C1 segment of cervical spinal cord (tissue), 14 donors: ENCODE measurements at places on chromosomes 3 and 15.
A peak's percentile ranks its signal among the peaks of the same experiment; 100 is the strongest.

DNA sequence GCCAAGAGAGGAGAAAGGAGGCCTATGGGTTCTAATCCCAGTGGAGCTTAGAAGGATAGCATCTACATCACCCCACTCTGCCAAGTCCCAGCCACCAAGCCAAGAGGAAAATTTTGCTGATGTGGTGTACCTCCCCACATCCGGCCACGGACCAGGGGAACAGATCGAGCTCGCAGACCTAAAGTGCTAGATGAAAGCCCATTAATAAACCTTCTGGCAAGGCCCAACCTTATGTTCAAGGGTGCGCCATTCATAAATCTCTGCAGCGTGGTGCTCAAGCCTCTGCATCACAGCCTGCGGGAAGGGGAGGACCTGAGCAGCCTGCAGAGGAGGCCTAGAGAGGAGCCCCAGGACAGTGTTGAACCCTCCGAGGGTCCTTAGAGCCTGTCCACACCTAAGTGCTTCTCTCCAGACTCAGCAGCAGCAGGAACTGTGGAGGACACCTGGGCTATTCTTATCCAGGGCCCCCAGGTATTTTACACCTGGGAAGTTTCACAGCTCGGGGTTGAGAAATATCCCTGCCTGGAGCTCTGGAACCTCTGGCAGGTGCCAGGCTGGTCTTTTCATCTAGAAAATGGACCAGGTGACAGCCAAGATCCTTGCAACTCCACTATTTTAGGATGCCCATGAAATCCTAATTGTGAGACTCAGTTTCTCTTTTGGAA lies 68.0 kb downstream of the MRPL46 start:
- DNase-seq, result no peak

DNA sequence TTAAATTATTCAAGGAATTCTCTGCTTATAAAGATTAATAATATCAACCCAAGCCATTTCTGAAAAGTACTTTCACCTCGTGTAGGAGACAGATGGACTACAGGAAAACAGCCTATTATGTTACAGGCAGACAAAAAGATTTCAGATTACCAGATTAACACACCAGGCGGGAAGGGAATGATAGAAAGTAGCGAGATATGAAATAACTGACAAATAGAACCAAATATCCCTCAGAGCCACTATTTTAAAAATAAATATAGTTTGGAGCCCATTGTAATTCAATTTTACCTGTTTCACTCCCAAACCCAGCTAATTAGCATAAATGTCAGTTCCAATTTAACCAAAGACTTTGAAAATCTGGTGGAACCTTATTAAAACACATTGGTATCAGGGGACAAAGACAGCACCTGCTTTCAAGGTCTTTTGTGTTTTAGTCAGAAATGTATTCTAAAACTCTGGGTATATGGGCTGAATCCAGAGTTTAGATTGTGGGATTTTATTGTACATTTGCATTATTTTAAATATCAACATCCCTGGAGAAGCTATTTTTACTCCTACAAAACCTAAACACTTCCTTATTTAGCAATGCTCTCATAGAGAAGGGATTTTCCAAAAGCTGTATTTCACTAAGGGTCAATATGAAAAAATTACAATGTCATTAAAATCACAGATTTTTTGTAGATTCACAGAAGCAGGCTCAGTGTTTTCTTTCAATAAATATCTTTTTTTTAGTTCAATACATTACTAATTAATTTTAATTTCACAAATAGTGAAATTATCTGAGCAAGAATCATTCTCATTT lies 138.4 kb downstream of the TNIK start:
- no peak for DNase-seq

GRCh38 chr15:98799461-98800390 lies 151.4 kb downstream of the IGF1R start:
- no peak for DNase-seq

GRCh38 chr15:70439304-70439877 lies 324.0 kb downstream of the UACA start:
- no peak for DNase-seq

DNA sequence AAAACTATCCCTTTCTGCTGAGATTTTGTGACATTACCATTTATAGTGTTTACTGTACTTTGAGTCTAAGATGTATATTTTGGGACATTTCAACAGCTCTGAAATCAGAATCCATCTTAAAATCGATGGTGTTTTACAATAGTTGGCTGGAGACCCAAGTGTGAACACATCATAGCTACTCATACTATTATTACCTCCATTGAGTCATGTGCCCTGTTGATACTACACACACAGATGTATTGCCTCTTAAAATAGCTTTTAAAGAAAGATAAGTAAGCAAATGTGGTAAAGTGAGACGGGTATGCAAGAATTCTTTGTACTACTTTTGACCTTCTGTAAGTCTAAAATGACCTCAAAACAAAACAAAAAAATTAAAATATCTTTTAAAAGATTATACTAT lies 6.7 kb downstream of the LMOD3 start:
- no peak for DNase-seq

DNA sequence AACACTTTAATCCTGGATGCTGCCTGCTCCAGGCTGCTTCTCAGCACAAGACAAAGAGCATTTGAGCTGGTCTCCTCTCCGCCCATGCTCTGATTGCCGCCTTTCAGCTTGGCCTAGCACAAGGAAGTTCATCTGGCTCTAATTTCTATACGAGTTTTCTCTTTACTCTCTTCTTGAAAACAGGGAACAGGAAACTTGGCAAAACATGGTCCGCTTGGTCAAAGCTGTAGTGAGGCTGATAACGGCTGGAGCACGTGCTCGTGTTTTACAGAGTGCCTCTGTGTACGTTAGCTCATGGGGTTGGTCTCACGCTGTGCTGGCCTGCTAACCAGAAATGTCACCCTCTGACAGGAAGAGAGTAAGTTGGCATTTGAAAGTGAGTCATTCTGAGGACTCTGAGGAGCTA lies 19.2 kb downstream of the RARRES1 start:
- DNase-seq, result peak; percentile 27

- no peak for DNase-seq
These were observed 24.6 kb downstream of the MAPKBP1 start for GRCh38 chr15:41798607-41799487.

DNA sequence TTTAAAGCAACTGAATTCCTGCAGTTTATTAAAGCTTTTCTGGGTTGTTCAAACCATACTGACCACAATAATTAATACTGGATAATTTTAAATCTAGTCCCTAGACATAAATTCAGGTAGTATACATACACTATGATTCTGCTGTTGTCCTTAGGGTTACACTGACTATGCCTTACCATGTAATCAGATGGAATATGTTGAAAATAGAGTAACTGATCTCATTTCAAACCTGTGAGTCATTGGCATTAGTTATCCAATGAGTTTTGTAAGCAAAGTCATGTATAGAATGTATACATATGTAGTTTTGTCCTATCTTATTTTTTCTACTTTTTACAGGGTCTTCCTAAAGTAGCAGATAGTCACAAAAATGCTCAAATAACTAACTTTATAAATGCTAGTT lies 517.1 kb upstream of the CCDC54 start:
- DNase-seq, result no peak

- no peak for DNase-seq
These were observed 75.4 kb upstream of the LARS2 start for GRCh38 chr3:45312836-45313493.

- no peak for DNase-seq
These were observed 224.8 kb upstream of the DCBLD2 start for GRCh38 chr3:99126316-99126715.

- no peak for DNase-seq
These were observed 108.3 kb downstream of the TFDP2 start for GRCh38 chr3:142040941-142041491.

DNA sequence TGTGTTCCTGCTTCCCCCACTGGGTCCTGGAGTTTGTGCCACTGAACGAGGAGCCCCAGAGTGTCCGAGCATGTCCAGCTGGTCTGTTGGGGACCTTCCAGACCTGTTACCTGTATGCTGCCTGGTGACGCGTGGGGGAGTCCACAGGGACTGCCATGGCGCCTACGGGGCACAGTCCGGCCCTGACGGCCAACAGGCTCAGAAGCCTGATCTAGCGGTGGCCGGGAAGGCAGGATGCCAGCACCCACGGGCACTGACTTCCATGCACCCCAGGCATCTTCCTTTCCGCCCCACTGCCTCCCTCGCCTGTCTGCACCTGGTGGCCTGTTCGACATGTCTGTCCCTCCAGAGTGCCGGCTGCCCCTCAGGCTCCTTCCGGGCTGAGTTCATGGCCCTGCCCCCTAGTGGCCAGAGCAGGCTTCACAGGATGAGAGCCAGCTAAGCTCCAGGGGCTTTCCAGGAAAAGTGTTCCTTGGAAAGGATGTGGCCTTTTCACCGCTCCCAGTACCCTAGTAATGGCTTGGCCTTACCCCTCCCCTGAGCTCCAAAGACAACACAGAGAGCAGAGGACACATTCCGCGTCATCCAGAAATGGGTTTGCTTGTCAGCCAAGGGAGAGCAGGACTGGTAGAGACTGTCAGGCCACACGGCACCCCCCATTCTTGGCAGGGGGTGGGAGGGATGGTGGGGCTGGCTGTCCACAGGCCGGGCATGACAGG lies 35.7 kb downstream of the NGRN start:
- no peak for DNase-seq

GRCh38 chr3:44883999-44884431 lies 9.6 kb downstream of the TGM4 start:
- DNase-seq, result no peak

DNA sequence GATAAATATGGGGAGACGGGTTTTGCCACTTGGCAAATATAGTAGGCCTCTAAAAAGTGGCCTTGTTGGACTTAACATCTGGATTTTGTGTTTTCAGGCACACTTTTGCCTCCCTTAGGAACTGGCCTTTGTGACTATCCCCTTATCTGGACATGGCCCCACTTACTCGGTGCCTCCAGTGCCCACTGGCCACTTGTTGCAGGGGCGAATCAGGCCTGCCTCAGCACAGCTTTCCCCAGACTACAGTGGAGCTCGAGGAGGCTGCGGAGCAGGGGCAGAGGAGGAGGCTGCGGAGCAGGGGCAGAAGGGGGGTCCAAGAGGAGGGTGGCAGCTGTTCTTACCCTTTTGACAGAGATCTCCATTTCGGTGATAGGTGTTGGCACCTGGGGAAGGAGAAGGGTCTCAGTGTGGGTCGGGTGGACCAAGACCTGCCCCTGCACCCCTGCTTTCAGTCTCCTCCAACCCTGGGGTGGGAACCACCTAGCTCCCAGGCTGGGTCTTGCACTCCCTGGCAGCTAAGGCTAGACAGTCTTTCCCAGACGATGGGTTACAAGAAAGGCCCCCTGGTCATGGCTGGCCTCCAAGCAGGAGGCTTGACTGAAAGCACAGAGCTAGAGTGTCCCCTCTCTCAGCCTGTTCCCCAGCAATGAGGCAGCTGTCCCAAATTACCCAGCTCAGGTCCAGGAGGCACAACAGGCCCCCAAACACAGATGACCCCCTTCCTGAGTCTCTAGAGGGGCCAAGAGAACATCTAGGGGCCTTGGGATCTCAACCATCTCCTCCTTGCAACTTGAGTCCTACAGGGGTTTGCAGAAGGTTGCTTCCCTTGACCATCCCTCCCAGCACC lies 6.1 kb downstream of the SEMA3G start:
- no peak for DNase-seq

- DNase-seq, result no peak
These were observed 2.0 kb downstream of the FAM43A start for GRCh38 chr3:194687638-194688199.

- DNase-seq, result no peak
These were observed 60.3 kb downstream of the TGFBR2 start for GRCh38 chr3:30666572-30667279.

GRCh38 chr3:123700791-123701722 lies 116.2 kb upstream of the HACD2 start:
- DNase-seq, result no peak

- no peak for DNase-seq
These were observed 182.2 kb downstream of the CFAP20DC start for GRCh38 chr3:58867621-58868020.

- DNase-seq, result peak; percentile 26
These were observed 16.0 kb upstream of the CCNL1 start for GRCh38 chr3:157175691-157176507.
